Stimulated activated CD4-positive, alpha-beta T cell treated with anti-CD3 and anti-CD28 coated beads, Interleukin-2, amount 100 ng/mL, for 24 hours (primary cell): ENCODE measurements at places on chromosomes 12 and 14.

- DNase-seq = no peak
Measured at GRCh38 chr12:124542021-124542949, 25.1 kb downstream of the NCOR2 start.

GRCh38 chr14:54974788-54975414, 52.0 kb downstream of the WDHD1 start:
- DNase-seq = no peak

- DNase-seq = no peak
Measured at GRCh38 chr12:57719777-57720605, 18.6 kb downstream of the AGAP2 start.

DNA sequence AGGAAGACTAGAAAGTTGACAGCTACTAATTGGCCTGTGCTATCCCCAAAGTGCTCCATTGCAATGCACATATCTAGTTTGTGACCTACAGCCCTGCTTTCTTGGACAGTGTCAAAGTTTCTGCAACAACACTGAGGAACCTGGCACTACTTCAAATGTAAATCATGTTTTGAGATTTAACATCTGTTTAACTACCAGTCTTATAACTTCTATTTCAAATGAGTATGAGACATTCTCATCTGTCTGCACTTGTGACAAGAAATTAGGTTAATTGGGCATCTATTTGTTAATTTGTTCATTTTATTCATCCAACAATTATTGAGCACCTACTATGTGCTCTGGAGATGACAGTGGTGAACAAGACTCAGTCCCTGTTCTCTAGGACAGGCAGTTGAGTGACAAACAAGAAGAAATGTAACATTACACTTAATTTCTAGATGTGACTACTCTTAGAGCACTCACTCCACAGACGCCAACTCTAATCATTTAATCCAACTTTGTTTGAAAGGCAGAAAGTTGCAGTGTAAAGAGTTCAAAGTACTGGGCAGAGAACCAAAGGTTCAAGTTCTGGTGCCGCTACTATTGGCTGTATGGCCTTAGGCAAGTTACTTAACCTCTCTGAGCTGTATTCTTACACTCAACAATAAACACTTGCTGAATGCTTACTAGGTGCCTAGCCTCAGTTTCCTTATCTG, 74.8 kb downstream of the HECTD4 start:
- no peak for DNase-seq

DNA sequence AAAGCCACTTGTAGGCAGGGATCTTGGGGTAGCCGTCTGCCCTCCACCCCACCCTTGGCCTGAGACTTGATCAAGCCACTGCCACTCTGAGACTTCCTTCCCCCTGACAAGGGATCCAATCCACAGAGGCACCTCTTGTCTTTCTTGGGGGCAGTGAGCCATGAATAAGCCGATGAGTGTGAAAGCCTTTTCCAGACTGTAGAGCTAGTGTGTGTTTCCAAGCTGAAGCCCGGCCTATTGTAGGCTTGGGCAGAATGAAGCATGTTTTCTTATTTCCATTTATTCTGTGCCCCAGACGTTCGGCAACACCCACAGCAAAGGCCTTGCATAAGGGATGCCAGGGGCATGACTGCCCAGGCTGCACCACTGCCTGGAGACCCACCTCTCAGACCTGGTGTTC, 991.6 kb downstream of the BCL11B start:
- DNase-seq = no peak

DNA sequence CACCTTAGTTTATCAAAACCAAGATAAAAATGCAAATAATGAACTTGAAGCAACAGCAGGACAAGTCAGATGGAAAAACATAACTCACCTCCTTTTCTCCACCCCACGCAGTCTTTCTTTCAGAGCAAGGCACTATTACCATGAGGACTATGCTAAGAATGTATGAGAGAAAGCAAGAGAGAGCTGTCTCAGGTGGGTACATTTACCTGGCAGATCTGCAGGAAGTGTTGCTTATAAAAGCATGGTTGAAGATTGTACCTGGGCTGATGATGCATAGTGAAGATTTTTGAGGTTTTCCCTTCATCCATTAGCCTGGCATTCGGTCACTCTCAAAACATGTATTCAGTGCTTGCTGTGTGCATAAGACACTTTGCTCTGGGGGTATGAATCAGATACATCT, 68.8 kb upstream of the IFNG-AS1 start:
- DNase-seq = no peak
